ENCODE measurements at places on chromosomes 7 and 10. TPM values are rescaled to one million over a fixed set of nuclear protein-coding genes. Genes with fewer than 3 reads are reported as not detected.

The SLC39A12 gene
- not detected for total RNA-seq

DNA sequence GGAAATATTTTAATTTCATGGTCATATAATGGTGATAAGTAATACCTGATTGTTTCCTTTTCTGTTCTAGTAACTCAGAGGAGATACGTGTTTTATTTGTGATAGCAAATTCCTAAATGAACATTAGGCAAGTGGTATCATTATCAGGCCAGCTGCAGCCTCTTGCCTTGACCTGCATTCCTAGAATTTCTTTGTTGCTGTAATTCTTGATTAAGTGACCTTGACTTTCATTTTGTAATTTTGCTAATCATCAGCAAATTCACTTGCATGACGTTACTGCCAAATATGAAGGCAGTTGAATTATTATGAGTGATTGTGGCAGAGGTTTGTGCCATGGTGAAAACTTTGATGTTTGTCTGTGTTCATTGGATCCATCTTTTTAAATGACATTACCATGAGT, 5.6 kb upstream of the AS3MT start:
- no peak for DNase-seq

DNA sequence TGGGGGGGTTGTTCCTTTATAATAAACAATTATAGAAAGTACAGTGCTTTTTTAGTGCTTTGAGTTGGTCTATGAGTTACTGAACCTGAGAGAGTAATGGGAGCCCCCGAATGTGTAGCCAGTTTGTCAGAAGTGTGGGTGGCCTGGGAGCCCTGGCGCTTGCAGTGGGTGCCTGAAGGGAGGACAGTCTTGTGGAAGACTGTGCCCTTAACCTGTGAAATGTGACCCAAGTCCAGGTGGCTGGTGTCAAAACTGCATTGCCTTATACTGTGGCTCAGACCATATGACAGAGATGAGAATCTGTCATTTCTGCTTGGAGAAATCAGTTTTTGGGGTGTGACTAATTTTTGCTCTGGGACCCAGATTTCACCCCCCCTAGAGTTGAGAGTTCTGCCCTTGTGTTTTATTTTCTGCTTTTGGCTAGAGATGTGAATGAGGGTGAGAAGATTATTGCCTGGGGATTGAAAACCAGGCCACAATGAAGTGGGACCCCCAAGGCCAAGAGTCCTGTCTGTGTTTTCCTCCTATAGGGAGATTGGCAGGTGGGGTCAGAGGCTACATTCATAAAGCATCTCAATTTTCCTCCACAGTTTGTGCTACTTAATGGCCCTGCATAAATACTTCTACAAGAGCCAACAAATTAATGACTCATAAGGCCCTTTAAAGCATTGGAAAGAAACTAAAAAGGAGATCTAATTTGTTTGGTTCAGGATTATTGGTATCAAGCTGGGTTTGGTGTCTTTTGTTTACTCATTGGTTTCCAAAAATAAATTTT, 24.1 kb upstream of the CARD11 start:
- no peak for DNase-seq

GRCh38 chr10:75883081-75884072, 452.0 kb downstream of the LRMDA start:
- no peak for DNase-seq

GRCh38 chr7:10237306-10237705, 736.4 kb upstream of the PHF14 start:
- DNase-seq, result peak; percentile 25

GRCh38 chr10:92475357-92475868, 98.5 kb downstream of the IDE start:
- no peak for DNase-seq

The HKDC1 gene
- not detected for total RNA-seq

DNA sequence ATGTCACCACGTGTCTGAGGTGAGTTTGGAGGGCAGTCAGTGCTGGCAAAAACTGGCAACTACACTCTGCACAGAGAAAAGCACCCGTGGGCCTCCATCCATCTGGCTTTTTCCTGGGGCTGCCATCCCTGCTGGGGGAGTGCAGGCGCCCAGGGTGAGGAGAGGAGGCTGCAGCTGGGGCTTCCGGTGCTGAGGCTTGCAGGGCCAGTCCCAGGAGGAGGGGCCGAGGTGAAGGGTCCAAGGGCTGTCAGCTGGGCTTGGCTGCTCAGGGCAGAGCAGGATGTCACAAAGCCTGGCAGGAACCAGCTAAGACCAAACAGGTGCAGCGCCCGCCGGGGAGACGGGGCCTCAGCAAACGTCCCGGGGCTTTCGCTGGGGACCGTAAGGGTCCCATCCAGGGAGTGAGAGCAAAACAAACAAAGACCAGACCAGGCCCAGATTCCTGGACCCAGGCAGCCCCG, 77.2 kb downstream of the CFAP46 start:
- DNase-seq, result no peak

The SLC13A4 gene
- 0.19 TPM for total RNA-seq

GRCh38 chr7:94602181-94602580, 53.8 kb downstream of the SGCE start:
- no peak for DNase-seq

GRCh38 chr10:126421756-126422256, 33.5 kb upstream of the ADAM12 start:
- DNase-seq, result no peak

- no peak for DNase-seq
These were observed 244.8 kb upstream of the NFE2L3 start for GRCh38 chr7:25907214-25907613.

The CAMK2B gene
- 111 TPM for total RNA-seq

DNA sequence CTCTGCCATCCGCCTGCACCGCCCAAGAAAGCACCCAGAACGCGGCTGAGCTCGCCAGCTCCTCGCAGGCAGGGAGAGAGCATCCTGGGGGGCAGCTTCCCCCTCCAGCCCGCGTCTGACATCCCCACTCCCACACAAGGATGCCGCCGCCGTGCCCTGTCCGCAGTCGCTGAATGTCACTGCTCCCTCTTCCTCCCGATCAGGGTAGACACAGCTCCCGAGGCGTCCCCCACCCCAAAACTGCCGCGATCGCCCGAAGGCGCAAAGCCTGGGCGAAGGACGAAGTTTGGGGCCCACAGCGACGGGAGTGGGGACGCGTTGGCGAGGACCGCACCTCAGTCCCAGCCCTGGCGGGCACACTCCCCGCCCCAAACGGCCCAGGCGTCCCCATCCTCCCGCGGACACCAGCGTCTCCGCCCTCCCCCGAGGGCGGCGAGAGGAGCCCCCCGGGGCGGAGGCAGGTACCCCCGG, 1.5 kb upstream of the KAT6B start:
- peak; percentile 50 for DNase-seq

All from heart left ventricle (tissue), 16 donors.